ENCODE measurements at places on chromosomes 12 and 14. TPM values are rescaled to one million over a fixed set of nuclear protein-coding genes. Genes with fewer than 3 reads are reported as not detected.

IL22 gene
- total RNA-seq: not detected

OR6C76 gene
- not detected for total RNA-seq

TDG gene
- 28.2 TPM for total RNA-seq

IL23A gene
- 0.23 TPM for total RNA-seq

SERPINA9 gene
- total RNA-seq: not detected

PRH1 gene
- 15.7 TPM for total RNA-seq

ARMH4 gene
- 0.03 TPM for total RNA-seq

Measured in A375 (cell line).